Stimulated activated CD4-positive, alpha-beta T cell treated with anti-CD3 and anti-CD28 coated beads, Interleukin-2, amount 100 ng/mL, for 48 hours (primary cell): ENCODE measurements at places on chromosomes 13 and 19.

DNA sequence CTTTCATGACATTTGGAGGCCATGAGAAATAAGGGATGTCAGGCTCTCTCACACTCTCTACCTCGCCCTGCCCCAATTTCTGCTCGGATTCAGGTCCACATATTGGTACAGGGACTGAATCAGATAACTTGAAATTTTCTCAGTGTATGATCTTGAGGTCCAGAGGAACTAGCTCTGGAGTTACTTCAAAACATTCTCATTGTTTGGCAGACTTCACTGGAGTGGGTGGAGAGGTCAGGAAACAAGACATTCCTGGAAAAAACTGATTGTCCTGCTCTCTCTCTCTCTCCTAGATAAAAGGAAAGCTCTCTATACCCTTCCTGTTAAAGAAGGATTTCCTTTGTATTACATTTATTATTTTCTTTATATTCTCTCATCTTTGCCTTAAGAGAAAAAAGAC is 428.1 kb upstream of the DACH1 start:
- DNase-seq = no peak

GRCh38 chr19:5727453-5728050 is 7.1 kb downstream of the CATSPERD start:
- no peak for DNase-seq

GRCh38 chr19:6568816-6569215 is 22.1 kb downstream of the CD70 start:
- DNase-seq = no peak

DNA sequence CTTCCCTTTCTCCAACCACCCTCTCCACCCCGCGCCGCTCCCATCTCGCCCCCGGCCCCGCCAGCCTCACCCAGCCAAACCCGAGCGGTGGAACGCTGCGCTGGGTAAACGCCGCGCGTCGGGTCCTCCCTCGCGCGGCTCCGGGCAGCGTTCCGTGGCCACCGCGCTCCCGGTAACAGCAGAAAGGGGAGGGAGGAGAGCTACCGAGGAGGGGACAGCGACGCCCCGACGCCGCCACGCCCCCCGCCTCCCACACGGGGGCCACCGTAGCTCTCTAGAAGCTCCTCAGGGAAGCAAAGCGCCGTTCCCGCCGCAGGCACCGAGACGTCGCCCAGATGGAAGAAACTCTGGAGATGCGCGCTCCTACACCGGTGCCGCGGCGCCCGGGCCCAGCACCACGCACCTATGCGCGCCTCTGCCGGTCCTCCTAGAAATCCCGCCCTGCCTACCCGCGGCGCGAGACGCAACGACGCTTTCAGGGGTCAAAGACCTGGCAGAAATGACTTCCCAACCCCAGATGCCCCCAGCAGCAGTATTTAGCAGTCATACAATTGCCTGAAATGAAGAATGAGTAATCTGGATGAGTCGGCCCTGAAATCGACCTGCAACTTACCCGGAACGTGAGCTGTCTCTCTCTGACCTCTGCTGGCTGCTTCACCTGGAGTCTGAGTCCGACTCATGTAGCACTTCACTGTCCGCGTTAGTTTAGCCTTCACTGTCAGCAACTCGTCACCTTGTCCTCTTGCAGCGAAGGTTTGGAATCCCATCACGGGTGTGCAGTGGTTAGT is at the start of gene RUBCNL:
RUBCNL (minus strand) TSS at position 189 of the 788 bp plus-strand sequence. CDS start 14,777 bp downstream, outside the sequence.
- peak; percentile 11 for DNase-seq

GRCh38 chr19:54551293-54551692 is 22.3 kb upstream of the LILRA2 start:
- no peak for DNase-seq

- DNase-seq = peak; percentile 58
Observed at GRCh38 chr19:18280247-18281081, 958 bp downstream of the JUND start.

DNA sequence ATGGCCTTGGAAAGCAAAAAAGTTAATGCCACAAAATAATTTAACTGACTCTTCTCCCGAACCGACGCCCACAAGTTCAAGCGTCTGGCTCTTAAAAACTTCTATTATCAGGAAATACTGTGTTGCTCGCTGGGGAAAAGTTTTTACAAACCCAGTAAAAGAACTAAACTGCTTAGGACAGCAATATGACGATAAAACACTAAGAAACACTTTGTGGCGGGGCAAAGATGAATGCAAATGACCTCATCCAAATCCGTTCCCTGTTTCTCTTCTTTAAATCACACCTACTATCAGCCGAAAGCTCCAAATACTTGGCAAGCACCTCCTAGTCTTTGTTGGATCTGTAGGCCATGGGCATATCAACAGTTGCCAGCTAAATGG is 4.9 kb downstream of the SIGLEC11 start:
- no peak for DNase-seq

DNA sequence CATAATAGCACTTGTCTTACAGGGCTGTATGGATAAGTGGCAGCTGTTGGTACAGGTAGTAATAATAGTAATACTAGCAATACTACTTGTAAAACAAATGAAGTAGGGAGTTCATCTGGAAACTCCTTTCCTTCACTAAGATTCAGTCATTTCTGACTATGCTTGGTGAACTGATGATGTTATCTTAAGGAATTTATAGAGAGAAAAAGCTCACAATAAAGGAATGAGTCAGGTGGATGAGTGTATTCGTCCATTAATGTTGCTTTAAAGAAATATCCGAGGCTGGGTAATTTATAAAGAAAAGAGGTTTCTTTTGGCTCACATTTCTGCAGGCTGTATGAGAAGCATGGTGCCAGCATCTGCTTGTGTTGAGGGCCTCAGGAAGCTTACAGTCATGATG is 477.3 kb downstream of the KLF12 start:
- DNase-seq = no peak

- no peak for DNase-seq
Observed at GRCh38 chr19:47047272-47047762, 1.1 kb downstream of the TMEM160 start.

GRCh38 chr19:35404879-35405622 is 34.2 kb downstream of the GPR42 start:
- DNase-seq = peak; percentile 55

GRCh38 chr13:73481886-73482445 is 423.2 kb downstream of the KLF5 start:
- DNase-seq = no peak

GRCh38 chr13:69202996-69203395 is 904.6 kb upstream of the ATXN8OS start:
- no peak for DNase-seq

GRCh38 chr13:36712770-36713169 is 39.0 kb downstream of the SERTM1 start:
- no peak for DNase-seq

- peak; percentile 66 for DNase-seq
Observed at GRCh38 chr19:1064661-1065605, 2.0 kb upstream of the ARHGAP45 start.

DNA sequence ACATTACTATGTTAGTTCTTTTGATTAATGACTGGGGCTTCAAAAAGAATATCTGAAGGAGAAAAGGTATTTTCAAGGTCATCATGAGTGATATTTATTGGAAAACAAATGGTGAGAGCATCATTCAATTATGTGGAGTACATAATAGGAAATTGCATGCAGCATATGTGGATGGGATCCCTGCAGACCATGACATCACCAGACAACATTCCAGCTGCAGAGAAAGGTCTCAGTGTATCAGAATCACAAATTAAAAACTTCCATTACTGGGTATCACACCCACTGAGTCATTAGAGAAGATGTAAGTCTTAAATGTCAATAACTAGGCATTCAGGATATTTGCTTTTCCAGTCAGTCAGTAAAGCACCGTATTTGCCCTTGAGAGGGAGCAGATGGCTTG is 574.4 kb upstream of the SLC10A2 start:
- no peak for DNase-seq

DNA sequence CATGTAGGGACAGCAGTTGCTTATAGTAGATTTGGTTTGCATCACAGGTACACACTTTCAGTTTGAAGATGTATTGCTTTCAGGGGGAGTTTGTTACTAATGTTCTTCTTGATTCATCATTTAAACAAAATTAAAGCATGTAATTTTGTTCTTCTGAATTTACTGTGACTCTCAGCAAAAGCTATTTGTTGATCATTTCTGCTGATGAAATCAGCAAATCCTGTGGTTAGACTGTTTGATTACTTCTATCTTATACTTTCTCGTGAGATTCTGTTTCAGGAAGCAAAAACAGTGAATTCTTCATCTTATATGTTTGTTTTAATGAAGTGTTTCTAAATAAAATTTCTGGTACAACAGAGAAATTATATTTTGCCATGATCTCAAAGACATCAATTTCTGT is 497.6 kb downstream of the GPC6 start:
- DNase-seq = no peak

DNA sequence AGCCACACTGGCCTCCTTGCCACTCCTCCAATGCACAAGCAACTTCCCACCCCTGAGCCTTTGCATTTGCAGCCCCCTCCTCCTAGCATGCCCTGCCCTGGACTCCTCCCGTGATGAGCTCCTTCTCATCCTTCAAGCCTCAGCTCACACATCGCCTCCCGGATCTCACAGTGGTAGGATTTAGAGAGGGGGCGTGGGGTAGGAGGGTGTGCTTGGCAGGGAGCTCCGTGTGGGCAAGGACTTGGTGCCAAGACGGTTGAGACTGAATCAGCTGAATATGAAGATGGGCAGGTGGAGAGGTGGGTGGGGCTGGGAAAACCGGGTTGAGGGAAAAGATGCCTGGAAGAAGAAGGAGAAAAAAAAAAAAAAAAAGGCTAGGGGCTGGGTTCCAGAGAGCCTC is 48.4 kb upstream of the ZNRF4 start:
- DNase-seq = no peak

GRCh38 chr13:110479648-110480047 is 81.9 kb downstream of the RAB20 start:
- DNase-seq = no peak

DNA sequence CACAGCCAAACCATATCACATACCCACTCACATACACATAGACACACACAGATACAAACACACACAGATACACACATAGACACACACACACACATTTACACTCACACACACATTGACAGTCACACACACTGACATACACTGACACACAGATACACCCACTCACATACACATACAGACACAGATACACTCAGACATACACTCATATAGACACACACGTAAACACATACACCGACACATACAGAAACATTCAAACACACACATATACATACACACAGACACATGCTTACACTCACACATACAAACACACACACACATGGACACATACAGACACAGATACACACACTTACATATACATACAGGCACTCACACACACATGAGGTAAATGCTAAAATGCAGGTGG is 30.2 kb downstream of the GJA3 start:
- DNase-seq = no peak

- DNase-seq = no peak
Observed at GRCh38 chr13:106709522-106709921, 141.6 kb upstream of the ARGLU1 start.

DNA sequence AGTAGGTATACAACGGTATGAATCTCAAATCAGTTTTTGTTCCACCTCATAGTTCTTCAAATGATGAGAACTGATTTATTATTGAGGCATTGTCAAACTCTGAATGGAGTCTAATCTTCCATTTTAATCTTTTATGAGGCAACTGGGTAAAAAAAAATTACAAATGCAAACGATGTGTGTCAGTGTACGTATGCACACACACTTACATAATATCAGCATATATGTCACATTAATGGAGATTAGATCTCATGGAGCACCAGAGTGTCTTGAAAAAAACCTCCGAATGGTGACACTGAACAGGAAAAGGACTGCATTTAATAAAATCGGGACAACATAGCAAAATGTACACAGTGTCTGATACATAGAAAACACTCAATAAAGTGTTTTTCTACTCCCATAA is 842.7 kb downstream of the EFNB2 start:
- DNase-seq = no peak

DNA sequence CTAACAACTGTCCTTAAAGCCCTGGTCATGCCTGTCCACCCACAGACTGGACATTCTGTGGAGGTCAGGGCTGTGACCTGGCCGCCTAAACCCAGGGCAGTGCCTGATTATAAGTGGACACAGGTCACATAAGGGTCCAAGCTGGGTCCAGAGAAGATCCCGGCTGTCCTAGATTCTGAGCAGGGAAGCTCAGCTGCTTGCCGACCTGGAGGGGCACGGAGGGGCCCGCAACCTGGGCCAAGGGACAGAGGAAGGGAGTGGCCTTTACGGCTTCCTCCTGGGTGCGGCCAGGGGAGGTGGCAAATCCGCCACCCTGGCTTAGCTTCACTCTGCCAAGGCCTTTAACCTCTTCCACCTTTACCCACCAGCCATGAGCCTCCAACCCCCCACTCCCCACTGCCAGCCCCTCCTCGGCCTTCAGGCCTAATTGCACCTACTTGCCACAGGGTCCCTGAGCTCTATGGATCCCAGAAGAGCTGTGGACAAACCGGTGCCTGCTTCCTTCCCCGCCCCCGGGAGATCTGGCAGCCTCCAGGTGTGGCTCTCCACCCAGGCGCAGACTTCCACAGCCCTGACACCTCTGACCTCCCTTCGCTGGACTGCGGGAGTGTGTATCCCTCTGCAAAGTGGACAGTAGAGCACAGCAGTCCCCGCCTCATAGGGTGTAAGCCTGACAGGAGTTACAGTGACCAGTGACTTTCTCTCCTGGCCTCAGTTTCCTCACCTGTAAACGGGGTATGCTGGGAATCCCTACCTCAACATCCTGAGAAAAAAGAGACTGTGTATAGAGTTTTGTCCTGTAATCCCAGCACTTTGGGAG is 1.7 kb downstream of the CD320 start:
- no peak for DNase-seq

DNA sequence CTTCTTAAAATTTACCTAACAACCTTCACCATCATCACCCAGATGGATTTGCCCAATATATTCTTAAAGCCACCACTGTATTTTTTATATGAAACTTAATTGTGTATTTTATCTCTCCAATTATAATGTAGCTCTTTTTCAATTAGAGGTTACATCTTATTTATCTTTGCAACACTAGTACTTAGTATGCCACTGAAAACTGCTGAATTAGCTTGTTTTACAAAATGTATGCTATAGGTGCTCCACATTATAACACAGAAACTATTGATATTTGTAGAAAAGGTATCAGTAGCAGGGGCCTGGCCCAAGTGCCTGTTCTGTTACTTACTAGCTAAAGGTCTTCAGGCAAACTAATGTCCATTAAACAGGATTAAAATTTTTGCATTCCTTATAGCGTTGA is 35.8 kb upstream of the PCDH17 start:
- no peak for DNase-seq

DNA sequence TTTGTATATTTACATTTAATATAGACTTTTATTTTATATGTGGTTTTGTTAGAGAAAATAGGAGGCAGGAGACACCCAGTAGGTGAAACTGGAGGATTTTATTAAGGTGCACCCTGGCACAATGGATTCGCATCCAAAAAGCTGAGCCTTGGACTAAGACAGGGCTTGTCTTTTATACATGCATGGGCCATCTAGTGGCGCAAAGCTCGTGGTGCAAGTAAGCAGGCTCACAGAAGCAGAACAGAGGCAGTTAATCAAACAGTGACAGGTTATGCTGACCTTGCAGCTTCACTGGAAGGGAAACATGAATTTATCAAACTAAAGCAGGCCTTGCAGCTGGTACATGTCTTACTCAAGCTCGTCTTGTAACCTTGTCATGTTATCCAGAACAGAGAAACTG is 58.8 kb upstream of the ZNF681 start:
- DNase-seq = no peak
